ENCODE measurements at places on chromosomes 1 and 21. TPM values are rescaled to one million over a fixed set of nuclear protein-coding genes. Genes with fewer than 3 reads are reported as not detected.

DNA sequence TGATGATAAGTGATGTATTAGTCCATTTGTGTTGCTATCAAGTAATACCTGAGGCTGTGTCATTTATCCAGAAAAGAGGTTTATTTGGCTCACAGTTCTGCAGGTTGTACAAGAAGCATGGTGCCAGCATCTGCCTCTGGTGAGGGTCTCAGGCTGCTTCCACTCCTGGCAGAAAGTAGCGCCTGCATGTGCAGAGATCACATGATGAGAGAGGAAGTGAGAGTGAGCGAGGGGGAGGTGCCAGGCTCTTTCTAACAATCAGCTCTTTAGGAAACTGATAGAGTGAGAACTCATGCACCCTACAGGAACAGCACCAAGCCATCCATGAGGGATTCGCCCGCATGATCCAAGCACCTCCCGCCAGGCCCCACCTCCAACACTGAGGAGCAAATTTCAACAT, 2.2 kb upstream of the FHAD1 start:
- no peak for DNase-seq

DNA sequence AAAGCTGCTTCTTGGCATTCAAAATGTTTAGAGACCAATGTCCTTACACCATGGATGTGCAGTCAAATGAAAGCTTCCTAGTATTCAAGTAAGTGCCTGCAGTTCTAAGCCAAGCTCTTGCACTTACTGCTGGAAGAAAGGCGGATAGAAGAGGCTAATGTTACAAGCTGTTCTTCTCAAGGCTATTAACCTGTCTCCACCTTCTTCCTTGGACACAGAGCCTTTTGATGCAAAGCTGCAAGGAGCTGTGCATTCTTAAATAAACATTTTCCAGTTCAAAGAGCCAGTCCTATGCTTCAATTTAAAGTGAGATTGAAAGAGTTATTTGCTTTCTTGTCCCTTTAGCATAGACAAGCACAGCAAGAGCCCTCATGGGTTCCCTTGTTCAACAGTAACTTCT, 167.9 kb upstream of the RUNX1 start:
- DNase-seq = no peak

DNA sequence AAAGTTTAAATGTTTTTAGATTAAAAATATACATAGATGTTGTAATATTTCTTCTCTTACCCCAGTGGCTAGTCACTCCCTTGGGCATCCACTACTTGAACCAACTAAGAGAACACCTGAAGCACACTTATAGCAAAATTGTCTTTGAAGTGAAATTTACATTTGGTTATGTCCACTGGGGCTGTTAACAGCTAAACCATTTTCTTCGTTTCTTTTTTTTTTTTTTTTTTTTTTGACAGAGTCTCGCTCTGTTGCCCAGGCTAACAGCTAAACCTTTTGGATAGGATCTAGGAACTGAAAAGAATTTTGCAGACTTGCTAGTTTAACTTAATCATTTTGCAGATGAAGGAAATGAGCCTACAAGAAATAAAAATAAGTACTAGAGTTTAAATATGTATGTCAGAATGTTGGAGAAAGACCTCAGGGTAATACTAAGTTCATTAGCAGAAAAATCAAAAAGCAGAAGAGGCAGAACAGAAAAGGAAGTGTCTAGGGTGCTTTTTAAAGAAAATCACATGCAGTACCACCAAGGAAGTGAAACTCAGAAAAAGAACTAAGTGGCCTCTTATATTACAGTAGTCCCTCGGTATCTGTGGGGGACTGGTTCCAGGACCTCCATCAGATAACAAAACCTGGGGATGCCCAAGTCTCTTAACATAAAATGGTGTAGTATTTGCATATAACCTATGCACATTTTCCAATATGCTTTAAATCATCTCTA, 11.8 kb downstream of the DRAM2 start:
- DNase-seq = no peak

- DNase-seq = no peak
These were observed 40.6 kb upstream of the LBR start for GRCh38 chr1:225468270-225469020.

- DNase-seq = no peak
These were observed 41.4 kb downstream of the CCDC18 start for GRCh38 chr1:93221913-93222312.

GRCh38 chr1:227223171-227223806, 95.0 kb downstream of the CDC42BPA start:
- no peak for DNase-seq

GRCh38 chr1:167509587-167509986, 8.7 kb downstream of the CD247 start:
- no peak for DNase-seq

DNA sequence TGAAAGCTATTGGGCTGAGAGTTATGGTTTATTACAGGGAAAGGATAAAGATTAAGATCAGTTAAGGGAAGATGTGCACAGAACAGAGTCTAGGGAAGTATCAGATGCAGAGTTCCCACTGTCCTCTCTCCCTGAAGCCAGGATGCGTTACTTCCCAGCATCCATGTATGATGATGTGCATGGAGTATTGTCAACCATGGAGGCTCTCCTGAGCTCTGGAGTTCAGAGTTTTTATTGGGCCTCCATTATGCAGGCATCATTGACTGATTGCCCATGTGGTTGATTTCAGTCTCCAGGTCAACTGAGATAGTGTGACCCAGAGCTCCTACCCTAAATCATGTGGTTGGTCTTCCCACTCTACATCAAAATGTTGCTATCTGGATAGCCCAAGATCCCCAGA, 30.7 kb downstream of the SERINC2 start:
- no peak for DNase-seq

DNA sequence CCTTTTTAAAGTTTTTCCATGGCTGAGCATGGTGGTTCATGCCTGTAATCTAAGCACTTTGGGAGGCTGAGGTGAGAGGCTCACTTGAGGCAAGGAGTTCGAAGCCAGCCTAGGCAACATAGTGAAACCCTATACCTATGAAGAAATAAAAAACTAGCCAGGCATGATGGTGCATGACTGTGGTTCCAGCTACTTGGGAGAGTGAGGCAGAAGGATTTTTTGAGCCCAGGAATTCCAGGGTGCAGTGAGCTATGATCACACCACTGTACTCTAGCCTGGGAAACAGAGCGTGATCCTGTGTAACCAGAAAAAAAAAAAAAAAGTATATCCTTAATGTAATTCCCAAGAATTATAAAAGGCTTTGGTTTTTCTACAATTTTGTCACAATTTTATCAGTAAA, 17.4 kb downstream of the DEPDC1 start:
- no peak for DNase-seq

- DNase-seq = no peak
These were observed 92.1 kb upstream of the SLC44A3 start for GRCh38 chr1:94727846-94728715.

The OR2AK2 gene
- not detected for total RNA-seq

The LRRIQ3 gene
- total RNA-seq = 1.8 TPM

The CYP4A22 gene
- 2.2 TPM for total RNA-seq

The DYNLT5 gene
- total RNA-seq = 0.33 TPM

The IRF6 gene
- 81.8 TPM for total RNA-seq

The DLGAP3 gene
- 0.33 TPM for total RNA-seq

The SELL gene
- 1.9 TPM for total RNA-seq
